ENCODE measurements at places on chromosomes 6 and 20.

- DNase-seq = no peak
Measured at GRCh38 chr6:108293527-108294296, 1.1 kb upstream of the AFG1L start.

- DNase-seq = no peak
Measured at GRCh38 chr6:35663447-35664235, 25.1 kb downstream of the FKBP5 start.

DNA sequence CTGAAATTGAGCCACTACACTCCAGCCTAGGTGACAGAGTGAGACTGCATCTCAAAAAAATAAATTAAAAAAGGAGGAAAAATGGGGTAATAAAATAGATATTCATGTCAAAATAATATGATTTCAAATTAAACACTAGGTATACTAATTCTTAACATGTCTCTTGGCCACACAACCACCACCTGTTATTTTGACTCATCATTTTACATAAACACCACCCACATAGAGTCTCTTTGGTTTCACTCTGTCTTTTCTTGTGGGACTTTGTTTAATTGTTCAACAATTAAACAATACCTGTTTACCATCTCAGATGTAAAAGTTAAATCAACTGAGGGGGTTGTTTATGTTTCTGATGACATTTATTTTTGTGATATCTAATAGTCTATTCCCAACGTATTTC is 476.8 kb upstream of the ADGRB3 start:
- no peak for DNase-seq

DNA sequence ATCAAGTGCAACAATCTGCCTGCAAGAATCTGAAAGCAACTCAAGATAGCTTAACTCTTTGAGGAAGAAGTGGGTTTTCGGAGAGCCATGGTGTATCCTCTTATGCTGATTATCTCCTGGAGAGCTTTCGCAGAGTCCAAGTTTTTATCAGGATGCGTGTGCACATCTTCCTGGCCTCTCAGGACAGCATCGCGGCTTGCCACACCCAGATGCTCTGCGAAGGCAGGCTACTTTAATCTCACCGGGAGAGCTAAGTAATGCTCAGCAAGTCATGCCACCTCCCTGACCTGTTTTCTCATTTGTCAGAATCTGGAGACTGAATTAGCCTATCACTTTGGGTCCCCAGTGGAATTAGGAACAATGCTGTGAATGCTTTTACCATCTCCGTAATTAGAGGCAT is 52.9 kb downstream of the TTI1 start:
- no peak for DNase-seq

DNA sequence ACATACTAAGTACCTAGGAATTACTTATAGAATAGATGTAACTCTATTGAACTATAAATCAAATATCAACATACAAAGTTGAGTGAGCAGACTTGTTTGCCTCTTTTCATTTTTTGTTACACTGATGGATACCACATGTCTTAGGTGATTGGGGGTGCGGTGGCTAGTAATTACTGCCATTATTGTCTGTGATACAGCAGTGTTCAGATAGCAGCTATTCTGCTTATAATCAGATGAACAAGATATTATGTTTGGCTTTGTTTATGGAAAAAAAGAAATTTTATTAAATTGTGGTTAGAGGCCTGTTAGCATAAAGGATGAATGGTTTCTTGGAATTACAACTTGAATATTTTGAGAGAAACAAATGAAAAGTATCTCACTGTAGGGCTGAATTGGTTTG is 55.9 kb downstream of the KCNQ5 start:
- DNase-seq = no peak

- DNase-seq = no peak
Measured at GRCh38 chr6:16130437-16130891, 1.6 kb downstream of the MYLIP start.
